Skin of body (tissue), 3 donors: ENCODE measurements at places on chromosomes 4 and X. TPM values are rescaled to one million over a fixed set of nuclear protein-coding genes. Genes with fewer than 3 reads are reported as not detected.
A peak's percentile ranks its signal among the peaks of the same experiment; 100 is the strongest.

The CXCR3 gene
- total RNA-seq = 0.30 TPM

DNA sequence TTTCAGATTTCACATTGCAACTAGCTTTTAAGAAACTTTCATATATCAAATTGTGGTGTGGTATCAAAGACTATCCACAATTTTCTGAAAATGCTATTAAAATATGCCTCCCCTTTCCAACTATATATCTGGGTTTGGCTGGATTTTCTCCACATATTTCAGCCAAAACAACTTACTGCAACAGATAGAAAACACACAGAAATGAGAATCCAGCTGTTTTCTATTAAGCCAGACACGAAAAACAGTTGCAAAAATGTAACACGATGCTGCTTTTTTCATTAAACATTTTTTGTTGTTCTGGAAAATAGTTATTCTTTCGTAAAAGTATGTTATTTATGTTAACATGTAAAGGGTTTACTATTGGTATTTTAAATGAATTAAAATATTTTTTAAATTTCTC lies 33.1 kb downstream of the DCTD start:
- DNase-seq = peak; percentile 77

DNA sequence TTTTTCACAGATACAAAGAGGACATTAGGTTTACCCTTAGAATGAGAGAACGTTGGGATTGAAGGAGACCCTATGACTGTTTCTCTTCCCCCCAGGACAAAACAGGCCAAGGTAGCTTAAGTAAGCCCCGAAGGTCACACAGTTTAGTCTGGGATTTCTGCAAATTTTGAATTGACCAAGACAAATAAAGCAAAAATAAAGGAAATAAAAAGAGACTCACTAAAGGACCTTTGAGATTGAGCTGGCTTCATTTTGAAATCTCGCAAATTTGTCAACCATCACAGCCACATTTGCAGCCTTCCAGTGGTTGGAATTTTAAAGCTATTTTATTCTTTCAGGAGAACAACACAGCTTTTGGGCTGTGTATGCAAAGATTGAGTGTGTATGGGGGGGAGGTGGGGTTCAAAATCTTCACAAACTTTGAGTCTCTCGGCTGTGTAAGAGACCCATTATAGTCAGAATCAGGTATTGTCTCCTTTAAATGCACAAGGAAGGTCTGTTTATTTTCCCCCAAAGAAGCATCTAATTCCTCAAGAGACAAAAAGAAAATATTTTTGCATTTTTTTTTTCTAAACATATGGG lies 4.2 kb downstream of the TMSB4X start:
- no peak for DNase-seq

GRCh38 chr4:184329659-184330400 lies 112.2 kb upstream of the ENPP6 start:
- no peak for DNase-seq

DNA sequence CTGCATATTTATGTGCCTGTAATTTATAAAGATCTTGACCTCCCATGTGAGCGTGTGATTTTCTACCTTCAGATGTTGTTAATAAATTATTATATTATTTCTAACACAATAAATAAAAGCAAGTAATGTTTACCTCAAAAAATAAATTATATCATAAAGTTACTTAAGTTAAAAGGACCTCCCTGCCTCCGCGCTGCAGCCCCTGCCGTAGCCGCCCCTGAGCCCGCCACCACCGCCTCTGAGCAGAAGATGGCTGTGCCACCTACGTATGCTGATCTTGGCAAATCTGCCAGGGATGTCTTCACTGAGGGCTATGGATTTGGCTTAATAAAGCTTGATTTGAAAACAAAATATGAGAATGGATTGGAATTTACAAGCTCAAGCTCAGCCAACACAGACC lies 119.6 kb upstream of the BRWD3 start:
- no peak for DNase-seq

DNA sequence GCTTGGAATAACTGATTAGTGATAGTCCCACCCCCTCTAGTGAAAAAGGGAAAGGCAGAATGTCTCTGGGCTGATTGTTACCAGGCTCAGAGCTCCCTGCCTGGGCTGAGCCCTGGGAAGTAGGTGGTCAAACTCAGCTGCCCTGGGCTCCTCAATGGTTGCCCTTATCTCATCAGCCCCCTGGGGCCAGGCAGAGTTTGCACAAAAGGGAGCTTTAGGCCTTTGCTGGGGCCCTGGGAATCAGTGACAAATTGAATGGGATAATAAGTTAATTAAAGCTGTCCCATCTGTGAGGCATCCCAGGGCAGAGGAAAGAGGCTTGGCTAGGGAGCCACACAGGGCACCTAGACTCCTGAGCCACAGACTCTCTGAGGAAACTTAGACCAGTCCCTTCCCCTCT lies 89.0 kb downstream of the EFNB1 start:
- DNase-seq = no peak

DNA sequence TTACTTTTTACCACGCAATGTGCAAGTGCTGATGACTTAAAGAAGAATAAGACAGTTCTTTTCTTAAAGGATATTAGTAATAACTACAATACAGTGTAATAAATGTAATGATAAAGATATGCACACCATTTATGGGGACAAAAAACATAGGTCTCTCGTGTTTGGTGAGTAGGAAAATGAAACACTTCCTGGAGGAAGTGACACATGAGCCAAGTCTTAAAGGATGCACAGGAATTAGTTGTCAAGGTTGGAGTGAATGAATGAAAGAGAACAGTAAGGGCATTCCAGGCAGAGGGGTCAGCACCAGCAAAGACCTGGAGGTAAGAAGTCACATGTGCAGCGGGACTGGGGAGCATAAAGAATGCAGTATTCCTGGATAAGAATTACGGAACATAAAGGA lies 112.7 kb downstream of the SH3RF1 start:
- no peak for DNase-seq
